Body of pancreas (tissue), 4 donors: ENCODE measurements at places on chromosomes 4 and X. TPM values are rescaled to one million over a fixed set of nuclear protein-coding genes. Genes with fewer than 3 reads are reported as not detected.

The IL2 gene
- not detected for total RNA-seq

DNA sequence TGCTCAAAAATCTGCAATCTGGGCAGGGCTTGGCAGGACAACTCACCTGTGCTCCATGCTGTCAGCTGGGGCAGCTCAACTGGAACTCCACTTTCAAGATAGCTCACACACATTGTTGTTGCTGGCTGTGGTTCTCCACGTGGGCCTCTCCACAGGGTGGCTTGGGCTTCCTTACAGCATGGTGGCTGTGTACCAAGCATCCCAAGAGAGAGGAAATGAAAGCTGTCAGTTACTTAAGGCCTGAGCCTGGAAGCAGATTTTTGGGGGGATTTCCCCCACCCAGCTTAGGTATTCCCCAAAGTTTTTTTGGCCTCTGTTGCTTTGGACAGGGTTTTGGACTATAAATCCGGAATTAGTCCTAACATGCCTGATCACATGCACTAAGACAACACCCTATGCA, 81.0 kb downstream of the BCOR start:
- DNase-seq = no peak

- DNase-seq = peak; percentile 43
Measured at GRCh38 chr4:84493092-84493850, 5.8 kb downstream of the NKX6-1 start.

GRCh38 chrX:7435822-7436221, 287.9 kb upstream of the PUDP start:
- DNase-seq = no peak

- DNase-seq = no peak
Measured at GRCh38 chr4:158313566-158313965, 103.3 kb downstream of the TMEM144 start.
